ENCODE measurements at places on chromosomes 5 and 9.

DNA sequence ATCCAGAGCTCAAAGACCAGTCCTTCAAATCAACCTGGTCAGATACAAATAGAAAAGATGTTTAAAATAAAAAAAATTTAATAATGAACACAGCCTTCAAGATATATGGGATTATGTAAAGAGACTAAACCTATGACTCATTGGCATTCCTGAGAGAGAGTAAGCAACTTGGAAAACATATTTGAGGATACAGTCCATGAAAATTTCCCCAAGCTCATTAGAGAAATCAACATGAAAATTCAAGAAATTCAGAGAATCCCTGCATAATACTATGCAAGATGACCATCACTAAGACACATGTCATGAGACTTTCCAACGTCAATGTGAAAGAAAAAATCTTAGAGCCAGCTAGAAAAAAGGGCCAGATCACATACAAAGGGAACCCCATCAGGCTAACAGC lies 512.9 kb upstream of the PTGER4 start:
- no peak for DNase-seq

DNA sequence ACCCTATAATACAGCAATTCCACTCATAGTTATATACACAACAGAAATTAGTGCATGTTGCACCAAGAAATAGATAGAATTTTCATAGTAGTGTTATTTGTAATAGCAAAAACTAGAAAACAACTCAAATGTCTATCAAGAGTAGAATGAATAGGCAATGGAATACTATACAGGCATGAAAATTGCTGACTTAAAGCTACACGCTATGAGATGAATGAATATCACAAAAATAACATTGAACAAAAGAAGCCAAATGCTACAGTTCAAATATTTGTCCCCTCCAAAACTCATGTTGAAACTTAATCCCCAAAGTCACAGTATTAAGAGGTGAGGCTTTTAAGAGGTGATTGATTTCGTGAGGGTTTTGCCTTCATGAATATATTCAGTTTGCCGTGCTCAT lies 215.1 kb downstream of the FRMD3 start:
- no peak for DNase-seq

DNA sequence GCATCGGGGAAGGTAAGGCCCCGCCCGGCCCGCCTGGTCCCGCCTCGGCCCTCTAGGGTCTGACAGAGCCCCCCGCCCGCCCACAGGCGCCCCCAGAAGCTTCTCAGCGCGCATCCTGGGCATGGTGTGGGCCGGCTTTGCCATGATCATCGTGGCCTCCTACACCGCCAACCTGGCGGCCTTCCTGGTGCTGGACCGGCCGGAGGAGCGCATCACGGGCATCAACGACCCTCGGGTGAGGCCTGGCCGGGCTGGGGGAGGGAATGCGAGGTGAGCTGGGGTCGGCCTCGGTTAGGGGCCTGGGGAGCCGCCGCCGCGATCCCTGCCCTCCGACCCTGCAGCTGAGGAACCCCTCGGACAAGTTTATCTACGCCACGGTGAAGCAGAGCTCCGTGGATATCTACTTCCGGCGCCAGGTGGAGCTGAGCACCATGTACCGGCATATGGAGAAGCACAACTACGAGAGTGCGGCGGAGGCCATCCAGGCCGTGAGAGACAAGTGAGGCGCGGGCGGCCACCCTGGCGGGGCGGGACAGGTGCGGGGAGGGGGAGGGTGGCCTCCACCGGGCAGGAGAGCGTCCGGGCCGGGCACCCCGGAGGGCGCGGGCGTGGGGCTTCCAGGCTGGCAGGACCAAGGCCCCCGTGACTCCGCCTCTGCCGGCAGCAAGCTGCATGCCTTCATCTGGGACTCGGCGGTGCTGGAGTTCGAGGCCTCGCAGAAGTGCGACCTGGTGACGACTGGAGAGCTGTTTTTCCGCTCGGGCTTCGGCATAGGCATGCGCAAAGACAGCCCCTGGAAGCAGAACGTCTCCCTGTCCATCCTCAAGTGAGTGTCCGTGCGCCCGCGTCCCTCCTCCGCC lies 7.1 kb downstream of the LRRC26 start:
- no peak for DNase-seq

DNA sequence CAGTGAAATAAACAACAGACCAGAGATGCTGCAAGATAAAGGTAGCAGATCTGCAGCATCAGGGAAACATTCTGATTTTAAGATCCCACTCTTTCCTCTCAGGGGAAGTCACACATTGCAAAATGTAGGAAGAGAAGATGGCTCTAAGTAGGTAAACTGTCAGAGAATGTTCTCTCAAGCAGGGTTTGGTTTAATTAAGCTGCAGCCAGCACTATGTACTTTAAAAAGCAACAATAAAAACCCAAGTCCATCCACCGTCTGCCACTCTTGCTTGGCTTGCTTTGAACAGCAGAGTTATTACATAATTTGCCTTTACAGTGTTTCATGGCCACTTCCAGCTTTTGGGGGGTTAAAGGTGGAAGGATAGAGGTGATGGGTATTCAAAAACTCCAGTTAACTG lies 343.2 kb upstream of the DAP start:
- DNase-seq = no peak

DNA sequence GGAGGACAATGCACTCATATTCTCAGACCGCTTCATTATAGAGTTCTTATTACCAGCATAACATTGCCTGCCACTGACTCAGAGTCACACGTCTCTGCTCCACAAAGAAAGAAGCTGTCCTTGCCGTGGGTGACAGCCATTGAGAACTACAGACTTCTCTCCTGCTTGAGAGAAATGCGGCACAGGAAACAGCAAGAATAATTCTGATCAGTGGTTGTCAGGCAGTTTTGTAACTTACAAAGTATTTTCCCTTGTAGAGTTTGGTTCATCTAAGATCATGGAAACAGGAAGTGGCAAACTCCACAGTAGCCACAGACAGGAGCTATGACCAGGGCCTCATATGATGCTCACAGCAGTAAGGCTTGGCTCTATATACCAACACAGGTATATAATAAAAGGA lies 47.0 kb downstream of the KCNV2 start:
- DNase-seq = no peak

GRCh38 chr9:137870432-137870831 lies 7.2 kb upstream of the CACNA1B start:
- DNase-seq = no peak

DNA sequence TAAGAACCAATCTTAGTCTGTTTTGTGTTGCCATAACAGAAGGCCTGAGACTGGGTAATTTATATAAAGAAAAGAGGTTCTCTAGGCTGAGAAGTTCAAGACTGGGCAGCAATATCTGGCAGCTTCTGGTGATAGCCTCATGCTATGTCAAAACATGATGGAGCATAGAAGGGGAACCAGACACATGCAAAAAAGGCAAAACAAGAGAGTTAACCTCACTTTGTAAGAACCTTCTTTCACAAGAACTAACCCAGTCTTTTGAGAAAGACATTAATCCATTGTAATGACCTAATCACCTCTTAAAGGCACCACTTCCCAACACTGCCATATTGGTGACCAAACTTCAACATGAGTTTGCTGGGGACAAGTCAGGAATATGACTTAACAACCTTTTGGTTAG lies 37.3 kb downstream of the FSD1L start:
- DNase-seq = no peak

DNA sequence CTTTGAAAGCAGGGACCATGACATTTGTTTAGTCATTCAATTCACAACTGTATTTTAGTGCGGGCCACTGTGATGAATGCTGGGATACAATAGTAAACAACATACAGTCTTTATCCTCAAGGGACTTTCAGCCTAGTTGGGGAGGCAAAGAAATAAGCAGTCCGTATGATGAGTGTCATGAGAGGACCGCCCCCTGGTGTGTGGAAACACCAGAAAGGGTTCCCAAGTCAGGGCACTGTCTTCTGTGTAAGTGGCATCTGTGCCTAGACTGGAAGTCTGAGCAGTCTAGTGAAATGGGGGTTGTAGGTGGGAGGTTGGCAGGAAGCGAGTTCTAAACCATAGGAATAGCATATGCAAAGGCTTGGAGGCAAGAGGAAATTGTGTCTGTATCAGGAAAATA lies 6.8 kb downstream of the C9orf43 start:
- DNase-seq = no peak

DNA sequence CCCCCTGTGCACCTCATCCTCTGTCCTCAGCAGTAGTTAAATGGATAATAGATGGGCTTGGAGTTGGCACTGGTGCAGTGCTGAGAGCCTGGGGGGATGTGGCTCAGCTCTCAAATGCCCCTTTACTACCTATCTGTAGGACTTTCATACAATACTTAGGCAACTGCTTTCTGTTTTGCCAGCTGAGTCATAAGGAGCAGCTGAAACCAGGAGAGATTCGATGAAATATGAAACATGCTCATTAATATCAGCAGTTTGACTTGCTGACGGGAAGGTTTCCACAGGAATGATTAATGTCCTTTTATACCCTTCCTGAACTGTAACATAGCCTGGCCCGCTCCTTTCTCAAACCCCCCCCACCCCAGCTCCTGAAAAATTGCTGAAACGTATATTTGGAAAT lies 142.6 kb downstream of the SAXO1 start:
- no peak for DNase-seq

DNA sequence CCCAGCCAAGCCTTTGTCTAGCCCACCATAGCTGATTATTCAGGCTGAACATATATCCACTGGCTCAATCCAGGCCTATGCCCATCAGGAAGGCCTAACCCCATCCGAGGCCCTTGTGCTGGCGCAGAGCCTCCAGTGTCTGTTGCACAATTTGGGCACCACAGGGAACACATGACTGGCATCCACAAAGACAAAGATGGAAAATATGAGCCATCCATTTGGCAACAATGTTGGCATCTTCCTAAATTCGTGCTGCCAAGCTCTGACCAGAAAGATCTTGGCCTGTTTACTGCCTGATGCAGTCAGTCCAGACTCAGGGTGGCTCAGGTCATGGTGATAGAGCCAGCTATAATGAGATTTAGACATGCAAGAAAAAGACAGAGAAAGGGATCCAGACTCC lies 233.8 kb downstream of the PIK3R1 start:
- DNase-seq = no peak

GRCh38 chr5:117327511-117327910 lies 752.9 kb upstream of the SEMA6A start:
- no peak for DNase-seq

GRCh38 chr5:23084815-23085214 lies 231.7 kb upstream of the CDH12 start:
- DNase-seq = no peak

GRCh38 chr5:31116466-31117031 lies 76.9 kb upstream of the CDH6 start:
- no peak for DNase-seq

GRCh38 chr9:1995084-1995483 lies 20.1 kb upstream of the SMARCA2 start:
- no peak for DNase-seq

DNA sequence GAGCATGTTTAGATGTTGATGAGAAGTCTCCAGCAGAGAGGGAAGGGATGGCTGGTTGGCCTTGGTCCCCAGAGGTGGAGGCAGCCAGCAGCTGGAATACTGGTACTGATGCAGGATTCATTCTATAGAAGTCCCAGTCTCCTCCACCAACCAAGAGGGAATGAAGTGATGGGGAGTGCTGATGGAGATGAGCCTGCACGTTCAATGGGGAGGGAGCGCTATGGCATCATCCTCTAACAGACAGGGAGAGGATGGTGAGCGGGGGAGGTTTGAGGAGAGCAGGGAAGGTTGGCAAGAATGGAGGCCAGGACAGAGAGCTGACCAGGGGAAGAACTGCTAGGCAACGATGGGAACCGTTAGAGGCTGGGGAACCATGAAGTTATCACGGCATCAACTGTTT lies 159.8 kb upstream of the MVB12B start:
- DNase-seq = peak; percentile 32

DNA sequence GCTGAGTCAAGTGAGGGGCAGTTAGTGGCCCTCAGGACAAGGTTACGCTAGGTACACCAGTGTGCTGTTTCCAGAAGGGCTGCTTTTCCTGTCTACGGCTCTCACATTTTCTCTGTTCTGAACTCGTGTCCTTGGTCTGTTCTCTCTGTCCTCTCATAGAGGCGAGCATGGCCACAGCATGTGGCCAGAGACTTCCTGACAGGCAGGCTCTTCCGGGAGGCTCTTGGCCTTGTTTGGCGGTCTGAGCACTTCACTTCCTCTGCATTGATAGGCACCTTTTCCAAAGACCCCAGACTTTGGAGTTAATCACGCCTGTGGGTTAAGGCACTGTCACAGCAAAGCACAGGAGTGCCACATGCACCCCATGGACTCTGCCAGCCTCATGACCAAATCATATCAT lies 1.2 kb downstream of the CKMT2 start:
- DNase-seq = no peak

GRCh38 chr9:1085086-1085485 lies 34.9 kb downstream of the DMRT2 start:
- DNase-seq = no peak

DNA sequence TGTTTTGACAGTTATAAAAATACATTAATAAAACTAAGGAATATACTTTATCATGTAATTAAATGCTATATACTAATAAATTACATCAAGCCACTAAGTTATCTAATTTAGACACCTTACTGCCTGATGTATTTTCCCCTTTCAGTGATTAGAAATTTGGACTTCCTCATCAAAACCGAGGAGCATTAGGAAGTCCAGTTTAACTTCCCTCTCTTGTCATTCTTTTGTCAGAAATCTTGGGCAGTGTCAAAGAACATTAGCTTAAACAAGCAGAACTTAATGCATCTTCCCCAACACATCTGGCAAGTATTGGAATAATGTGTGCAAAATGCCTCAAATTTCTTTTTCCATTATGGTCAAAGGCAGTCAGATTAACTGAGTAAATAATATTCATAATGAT lies 81.6 kb downstream of the PLPP1 start:
- no peak for DNase-seq

Measured in posterior vena cava (tissue), 2 donors.